ENCODE measurements at places on chromosomes 5 and 9.
A peak's percentile ranks its signal among the peaks of the same experiment; 100 is the strongest.

GRCh38 chr9:131273856-131274673 lies 2.2 kb downstream of the FAM78A start:
- no peak for DNase-seq

GRCh38 chr9:95012035-95012708 lies 285.7 kb downstream of the AOPEP start:
- no peak for DNase-seq

DNA sequence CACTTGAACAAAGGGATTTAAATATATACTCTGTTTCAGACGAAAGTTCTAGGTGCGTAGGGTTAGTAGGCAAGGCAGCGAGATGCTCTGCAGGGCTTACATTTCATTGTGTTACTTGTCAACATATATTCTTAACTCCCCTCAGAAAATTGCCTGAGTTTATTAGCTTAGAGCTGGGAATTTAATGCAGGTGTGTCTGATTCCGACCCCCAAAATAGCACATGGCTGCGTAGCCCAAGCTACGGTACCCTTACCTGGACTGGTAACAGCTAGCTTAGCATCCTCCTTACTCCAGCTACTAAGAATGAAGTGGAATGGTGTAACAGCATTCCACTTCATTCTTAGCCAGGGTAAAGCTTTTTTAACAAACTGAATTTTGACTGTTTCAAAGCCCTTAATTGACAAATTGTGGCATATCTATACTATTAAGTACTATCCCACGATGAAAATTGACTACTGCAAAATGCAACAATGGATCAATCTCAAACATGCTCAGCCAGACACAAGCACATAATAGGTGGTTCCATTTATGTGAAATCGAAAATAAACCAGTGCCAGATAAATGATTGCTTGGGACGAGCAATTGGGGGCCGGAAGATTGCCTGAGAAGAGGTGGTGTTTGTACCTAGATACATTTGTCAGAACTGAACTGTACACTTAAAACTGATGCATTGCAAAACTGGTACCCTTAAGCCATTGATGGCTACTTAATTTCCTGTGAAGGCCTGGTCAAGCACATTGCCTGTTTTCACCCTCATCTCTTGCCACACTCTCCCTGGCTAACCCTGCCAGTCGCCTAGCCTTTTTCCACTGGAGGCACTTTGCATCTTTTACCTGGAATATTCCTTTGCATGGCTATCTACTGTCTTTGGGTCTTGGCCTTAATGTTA lies 3.0 kb upstream of the FGF18 start:
- DNase-seq, result no peak

DNA sequence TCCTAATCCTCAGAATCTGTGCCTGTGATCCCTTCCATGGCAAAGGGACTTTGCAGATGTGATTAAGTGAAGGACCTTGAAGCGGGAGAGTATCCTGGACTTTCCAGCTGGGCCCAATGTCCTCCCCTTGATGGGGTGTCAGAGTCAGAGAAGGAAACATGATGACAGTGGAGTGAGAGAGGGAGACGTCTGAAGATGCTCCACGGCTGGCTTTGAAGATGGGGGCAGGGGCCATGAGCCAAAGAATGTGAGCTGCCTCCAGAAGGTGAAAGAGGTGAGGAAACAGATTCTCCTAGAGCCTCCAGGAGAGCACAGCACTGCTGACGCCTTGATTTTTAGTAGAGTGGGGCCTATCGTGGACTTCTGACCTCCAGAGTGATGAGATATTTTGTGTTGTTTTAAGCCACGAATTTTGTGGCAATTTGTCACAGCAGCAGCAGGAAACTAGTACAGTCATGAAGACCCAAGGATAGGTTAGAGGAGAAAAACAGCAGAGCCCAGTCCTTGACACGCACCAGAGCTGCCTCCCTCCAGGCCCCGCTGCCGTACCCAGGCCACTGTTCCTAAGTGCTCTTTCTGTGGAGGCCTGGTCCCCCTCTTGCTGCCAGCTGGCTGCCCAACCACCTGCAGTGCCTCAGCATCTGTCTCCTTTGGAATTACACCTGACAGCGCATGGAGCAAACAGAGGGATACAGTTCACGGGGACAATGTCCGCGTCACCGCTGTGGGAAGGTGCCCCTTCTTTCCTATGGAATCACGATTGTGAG lies 78.1 kb downstream of the MACROH2A1 start:
- DNase-seq, result no peak

- DNase-seq, result no peak
These were observed 174.1 kb downstream of the KDM4C start for GRCh38 chr9:6931913-6932312.

GRCh38 chr9:124079176-124079925 lies 67.8 kb downstream of the LHX2 start:
- no peak for DNase-seq

DNA sequence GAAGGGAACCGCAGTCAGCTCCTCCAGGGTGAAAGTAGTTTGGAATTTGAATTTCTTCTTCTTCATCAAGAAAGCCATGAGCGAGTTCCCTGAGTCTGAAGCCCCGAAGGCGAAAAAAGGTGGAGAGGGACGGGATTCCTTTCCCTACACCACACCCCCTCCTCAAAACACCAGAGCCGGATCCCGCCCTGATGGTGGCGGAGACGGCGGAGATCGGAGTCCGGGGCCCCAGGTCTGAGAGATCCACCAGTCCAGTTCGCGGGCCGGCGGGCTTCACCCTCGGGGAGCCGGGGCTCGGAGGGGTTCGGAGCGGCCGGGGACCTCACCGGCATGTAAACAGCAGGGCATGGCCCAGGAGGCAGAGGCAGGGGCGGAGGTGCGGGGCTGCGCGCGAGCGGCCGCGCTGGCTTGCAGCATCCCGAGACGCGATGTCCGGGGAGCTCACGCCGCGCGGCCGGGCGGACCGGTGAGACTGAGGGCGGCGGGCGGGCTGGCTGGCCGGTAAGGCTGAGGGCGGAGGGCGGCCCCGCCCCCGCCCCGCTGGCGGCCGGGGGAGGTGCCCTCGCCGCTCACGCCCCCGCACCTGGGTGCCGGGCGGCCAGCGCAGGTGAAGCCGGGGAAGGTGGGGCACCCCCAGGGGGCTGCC lies 606 bp downstream of the EEIG1 start:
- DNase-seq, result no peak

DNA sequence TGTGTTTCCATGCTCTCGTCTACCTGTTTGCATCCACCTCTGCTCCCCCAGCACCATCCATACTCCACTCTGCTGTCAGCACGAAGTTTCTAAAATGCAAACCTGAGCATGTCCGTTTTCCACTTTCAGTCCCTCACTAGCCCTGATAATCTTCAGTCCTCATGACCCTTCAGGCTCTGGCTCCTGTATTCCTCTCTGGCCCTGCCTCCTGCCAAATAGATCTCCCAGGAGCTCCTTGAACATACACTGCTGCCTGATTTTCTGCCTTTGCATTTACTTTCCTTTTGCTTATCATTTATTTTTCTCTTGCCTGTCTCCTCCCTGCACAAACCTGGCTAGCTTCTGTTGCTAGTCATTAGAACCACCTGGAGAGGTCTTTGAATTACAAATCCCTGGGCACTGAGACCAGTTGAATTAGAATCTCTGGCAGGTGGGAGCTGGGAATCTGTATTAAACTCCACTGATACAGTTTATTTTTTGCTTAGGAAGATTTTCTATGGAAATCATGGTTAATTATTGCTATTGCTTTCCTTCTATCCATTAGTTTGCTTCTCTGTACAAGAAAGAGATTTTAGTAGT lies 18.5 kb downstream of the ARHGEF28 start:
- no peak for DNase-seq

DNA sequence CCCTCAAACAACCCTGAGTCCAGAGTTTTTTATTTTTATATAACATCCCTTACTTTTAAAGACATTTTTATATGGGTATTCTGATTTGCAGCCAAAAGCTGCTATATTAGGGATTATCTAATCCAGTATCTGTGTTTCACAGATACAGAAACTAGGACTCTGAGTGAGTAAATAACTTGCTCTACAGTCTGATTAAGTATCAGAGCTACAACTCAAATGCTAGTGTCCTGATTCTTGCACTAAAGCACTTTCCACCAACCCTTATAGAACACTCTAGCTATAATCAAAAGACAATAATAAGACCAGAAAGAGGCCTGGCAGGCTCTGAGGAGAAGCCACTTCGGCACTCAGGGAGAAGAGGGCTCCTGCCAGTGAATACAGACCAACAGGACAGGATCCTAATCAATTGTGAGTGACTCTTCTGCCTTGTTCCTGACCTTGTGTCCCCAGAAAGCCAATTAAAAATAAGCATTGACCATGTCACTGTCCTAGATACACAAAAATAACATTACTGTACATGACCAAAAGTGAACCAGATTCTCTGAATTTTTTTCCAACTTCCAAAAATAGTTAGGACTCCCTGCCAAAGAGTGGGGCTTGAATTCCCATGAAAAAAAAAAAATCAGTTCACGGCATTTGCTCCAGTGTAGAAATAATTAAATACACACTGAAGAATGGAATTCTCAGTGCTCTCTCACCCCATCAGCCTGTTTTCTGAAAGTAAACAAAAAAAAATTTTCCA lies 63.6 kb upstream of the MAP3K1 start:
- DNase-seq, result no peak

DNA sequence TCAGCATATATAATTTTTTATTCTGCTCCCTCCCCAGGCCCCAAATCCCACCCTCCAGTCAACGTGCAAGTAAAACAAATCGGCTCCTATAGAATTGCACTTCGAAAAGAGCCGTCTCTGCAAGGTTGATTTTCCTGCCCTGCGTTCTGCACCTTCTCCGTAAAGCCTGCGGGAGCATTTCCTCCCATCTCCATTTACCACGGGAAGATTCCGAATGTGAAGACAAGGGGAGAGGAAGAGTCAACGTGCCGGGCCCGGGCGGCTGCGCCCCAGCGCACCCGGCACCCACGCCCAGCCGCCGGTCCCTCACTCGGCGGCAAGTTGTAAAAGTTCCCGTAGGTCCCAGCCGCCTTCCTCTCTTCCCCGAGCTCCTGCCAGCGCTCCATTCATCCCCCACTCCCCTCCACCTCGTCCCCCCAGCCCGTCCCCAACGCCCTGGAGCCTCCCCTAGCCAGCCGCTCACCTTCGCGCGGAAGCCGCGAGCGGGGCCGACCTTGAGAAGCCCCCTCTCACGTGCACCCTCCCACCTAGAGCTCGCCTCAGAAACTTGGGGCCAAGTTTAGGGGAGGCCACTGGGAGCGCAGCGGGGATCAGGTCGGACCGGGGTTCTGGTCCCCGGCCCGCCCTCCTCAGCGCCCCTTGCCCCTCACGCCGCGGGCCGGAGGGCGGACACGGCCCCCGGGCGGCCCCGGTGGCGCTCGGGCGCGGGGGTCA lies 431 bp downstream of the BNC2 start:
- DNase-seq, result no peak

DNA sequence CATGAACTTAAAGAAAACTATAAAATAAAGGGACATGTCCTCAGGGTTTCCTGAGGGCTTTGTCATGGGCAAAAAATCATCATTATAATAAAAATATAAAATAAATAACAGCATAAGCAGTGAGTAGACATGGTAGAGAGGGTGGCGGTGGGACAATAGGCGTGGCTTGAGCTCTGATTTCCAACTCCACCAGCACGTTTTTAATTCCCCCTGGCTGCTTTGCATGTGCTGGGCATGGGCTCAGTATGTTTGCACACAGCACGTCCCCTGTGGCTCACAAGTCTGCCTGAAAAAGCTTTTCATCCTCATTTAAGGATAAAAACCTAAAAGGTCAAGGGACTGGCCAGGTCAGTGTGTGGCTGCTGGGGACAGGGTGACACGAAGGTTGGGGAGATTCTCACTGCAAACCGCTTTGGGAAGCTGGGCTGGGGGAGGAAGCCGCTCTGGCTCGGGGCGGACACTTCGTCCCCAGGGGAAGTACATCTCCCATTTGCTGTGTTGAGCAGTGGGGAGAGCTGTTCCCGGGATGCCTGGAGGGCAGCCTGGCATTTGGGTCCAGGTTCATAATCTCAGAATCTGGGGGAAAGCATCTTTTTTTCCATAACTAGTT lies 32.6 kb downstream of the NKX2-5 start:
- no peak for DNase-seq

GRCh38 chr9:108477529-108478006 lies 378.2 kb downstream of the ACTL7B start:
- peak; percentile 86 for DNase-seq

GRCh38 chr9:2729003-2729402 lies 11.7 kb downstream of the KCNV2 start:
- DNase-seq, result no peak

DNA sequence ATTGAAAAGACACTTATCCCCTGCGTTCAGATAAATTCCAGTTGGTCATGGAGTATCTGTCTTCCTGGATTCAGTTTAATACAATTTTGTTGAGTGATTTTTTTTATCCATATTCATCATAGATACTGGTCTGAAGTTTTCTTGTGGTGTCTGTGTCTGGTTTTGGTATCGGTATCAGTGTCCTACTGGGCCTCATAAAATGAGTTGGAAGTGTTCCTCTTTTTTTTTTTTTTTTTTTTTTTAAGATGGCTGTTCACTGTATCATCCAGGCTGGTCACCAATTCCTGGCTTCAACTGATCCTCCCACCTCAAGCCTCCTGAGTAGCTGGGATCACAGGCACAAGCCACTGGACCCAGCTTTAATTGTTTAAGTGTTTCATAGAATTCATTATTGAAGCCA lies 2.9 kb upstream of the CAMSAP1 start:
- no peak for DNase-seq

- DNase-seq, result no peak
These were observed 452.9 kb downstream of the CSNK1G3 start for GRCh38 chr5:123964884-123965283.

GRCh38 chr5:71834601-71835000 lies 115.5 kb downstream of the CARTPT start:
- no peak for DNase-seq

- no peak for DNase-seq
These were observed 235.3 kb downstream of the GABRB2 start for GRCh38 chr5:161311146-161311708.

- DNase-seq, result no peak
These were observed 216.9 kb downstream of the TTLL11 start for GRCh38 chr9:121876255-121876654.

GRCh38 chr9:83024506-83025125 lies 38.3 kb downstream of the RASEF start:
- DNase-seq, result no peak

DNA sequence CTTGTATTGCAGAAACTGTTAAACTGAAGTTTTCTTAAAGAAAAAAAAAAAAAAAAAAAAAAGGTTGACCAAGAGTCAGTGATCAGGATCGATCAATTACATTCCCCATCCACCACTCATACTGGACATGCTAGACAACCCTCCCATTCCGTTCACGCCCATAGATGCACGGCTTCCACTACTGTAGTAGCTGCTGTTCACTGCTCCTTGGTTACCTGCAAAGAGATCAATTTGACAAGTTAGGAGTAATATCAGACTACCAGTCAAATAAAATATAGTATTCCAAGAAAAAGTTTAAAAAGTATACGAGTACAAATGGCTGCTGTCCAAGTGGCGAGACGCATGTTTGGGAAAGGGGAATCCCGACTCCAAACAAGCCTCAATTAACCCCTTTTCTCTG lies 8.7 kb downstream of the HNRNPH1 start:
- no peak for DNase-seq

DNA sequence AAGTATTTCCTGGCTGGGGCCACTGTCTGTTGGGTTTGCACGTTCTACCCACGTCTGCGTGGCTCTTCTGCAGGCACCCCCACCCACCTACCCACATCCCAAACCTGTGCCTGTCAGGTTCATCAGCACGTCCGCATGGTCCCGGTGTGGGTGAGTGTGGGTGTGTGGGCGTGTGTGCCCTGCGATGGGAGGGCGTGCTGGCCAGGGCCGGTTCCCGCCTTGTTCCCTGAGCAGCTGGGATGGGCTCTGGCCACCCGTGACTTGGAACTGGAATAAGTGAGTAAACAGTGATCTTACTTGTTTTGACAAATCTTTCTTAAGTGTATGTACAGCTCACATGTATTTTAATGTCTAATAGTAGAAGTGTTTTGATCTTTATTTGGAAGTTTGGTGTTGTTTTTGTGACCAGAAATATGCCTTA lies 20.4 kb downstream of the ERGIC1 start:
- DNase-seq, result no peak

- no peak for DNase-seq
These were observed 938 bp downstream of the NINJ1 start for GRCh38 chr9:93132946-93133680.

Data from NCI-H1417 treated with DMSO at 0.1 percent for 48 hours (cell line).